LHCN-M2 (cell line): ENCODE measurements at places on chromosomes 3 and 15. TPM values are rescaled to one million over a fixed set of nuclear protein-coding genes. Genes with fewer than 3 reads are reported as not detected.

PIERCE2 gene
- total RNA-seq, result 3.4 and 4.6 TPM in 2 replicates

PROK2 gene
- not detected in 2 replicates for total RNA-seq

PRR20G gene
- total RNA-seq, result not detected in 2 replicates

- DNase-seq, result peak; percentile 31
These were observed 631 bp upstream of the PRICKLE2 start for GRCh38 chr3:64225695-64226499.

GRCh38 chr15:56094171-56094570 is 100.8 kb upstream of the NEDD4 start:
- DNase-seq, result no peak

DNA sequence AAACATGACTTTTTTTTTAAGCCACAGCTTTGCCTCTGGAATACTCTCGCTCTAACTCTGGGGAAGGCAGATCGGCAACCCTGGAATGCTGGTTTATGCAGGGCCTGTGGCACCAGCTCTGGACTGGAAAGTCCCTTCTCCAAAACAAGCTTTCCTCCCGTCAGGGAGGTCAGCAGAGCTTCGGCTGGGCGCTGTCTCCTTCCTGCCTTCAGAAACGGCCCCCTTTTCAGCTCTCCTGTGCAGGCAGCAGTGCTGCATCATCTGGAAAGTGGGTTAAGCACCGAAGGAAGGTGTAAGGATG is 42.7 kb upstream of the SKOR1 start:
- DNase-seq, result no peak

DNA sequence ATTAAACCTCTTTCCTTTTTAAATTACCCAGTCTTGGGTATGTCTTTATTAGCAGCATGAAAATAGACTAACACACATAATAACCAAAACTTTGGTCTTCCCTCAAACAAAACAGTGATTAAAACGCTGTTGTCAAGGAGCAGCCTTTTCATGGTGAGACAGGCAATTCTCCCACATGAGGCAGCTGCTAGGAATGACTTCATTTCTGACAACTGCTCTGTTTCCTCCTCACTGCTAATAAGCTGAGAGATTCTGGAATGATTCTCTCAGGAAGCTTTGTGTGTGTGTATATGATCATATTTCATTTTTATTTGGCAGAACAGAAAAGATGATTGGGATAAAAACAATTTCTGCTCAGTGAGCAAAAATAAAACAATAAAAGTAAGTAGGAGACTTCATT is 580.6 kb upstream of the ADAMTS9 start:
- peak; percentile 77 for DNase-seq

GRCh38 chr3:155188031-155188430 is 105.5 kb downstream of the STRIT1 start:
- DNase-seq, result no peak

- no peak for DNase-seq
These were observed 54.5 kb downstream of the DCLK3 start for GRCh38 chr3:36709826-36710365.

DNA sequence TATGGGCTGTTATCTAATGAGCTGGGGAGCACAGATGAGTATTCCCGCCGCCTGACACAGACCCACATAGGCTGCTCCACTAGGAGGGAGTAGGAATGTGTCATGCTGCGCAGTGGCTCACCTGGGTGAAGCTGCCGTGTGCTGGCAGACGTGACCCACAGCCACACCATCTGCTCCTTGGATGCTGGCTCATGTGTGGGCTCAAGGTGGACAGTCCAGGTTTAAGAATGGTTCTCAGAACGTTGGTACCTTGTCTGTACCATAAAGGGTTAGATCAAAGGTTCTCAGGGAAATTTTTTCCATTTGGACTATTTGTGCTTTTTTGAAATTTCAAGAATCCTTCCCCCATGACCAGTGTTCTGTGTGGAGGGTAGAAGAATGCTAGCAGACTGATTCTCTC is 338.9 kb upstream of the TRIM42 start:
- DNase-seq, result no peak

DNA sequence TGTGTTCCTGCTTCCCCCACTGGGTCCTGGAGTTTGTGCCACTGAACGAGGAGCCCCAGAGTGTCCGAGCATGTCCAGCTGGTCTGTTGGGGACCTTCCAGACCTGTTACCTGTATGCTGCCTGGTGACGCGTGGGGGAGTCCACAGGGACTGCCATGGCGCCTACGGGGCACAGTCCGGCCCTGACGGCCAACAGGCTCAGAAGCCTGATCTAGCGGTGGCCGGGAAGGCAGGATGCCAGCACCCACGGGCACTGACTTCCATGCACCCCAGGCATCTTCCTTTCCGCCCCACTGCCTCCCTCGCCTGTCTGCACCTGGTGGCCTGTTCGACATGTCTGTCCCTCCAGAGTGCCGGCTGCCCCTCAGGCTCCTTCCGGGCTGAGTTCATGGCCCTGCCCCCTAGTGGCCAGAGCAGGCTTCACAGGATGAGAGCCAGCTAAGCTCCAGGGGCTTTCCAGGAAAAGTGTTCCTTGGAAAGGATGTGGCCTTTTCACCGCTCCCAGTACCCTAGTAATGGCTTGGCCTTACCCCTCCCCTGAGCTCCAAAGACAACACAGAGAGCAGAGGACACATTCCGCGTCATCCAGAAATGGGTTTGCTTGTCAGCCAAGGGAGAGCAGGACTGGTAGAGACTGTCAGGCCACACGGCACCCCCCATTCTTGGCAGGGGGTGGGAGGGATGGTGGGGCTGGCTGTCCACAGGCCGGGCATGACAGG is 35.7 kb downstream of the NGRN start:
- peak; percentile 32 for DNase-seq

GRCh38 chr3:65605876-65606432 is 432.8 kb downstream of the MAGI1 start:
- DNase-seq, result peak; percentile 33

DNA sequence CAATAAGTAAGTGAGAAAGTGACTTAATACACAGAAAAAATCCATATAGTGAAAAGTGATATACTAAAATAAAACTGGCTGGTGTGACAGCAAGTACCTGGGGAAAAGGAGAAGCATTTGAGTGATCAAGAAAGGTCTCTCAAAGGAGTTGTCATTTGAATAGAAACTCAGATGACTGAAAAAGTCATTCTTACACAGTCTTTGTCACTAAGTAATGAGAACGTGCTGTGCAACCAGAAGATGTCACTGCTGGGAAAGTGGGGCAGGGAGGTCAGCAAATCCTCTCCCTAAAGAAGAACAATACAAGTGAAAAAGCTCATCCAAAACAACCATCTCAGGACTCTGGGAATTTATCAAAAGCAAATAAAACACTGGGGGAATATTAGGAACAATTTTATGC is 317.5 kb upstream of the TRIM42 start:
- DNase-seq, result no peak

GRCh38 chr3:159788291-159788690 is 200.3 kb upstream of the IL12A start:
- no peak for DNase-seq
